ENCODE measurements at places on chromosomes 5 and 9. TPM values are rescaled to one million over a fixed set of nuclear protein-coding genes. Genes with fewer than 3 reads are reported as not detected.

DNA sequence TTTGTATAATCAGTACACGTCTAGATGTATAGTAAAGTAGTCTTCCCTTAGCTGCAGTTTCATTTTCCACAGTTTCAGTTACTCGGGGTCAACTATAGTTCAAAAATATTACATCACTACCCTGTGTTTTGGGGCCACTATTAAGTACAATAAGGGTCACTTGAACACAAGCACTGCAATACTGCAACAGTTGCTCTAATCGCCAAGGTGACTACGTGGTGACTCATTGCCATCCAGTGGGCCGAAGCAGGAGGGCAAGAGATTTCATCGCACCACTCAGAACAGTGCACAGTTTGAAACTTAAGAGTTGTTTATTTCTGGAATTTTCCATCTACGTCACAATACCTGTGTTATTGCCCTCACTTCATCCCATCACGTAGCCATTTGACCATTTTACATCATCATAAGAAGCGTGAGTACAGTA is at the start of gene ARL14EPL:
Gene ARL14EPL, plus strand, starts transcription at position 379 of the 424 bp plus-strand sequence. CDS start 18,994 bp downstream, outside the sequence.
- ATAC-seq, result peak; percentile 71

Gene QRFP
- total RNA-seq, result not detected

Gene ACSL6
- 3.6 TPM for total RNA-seq

Gene PCDHGC5
- total RNA-seq, result 1.5 TPM

Measured in gastroesophageal sphincter (tissue), 4 donors.